ENCODE measurements at places on chromosomes 2 and 18.

DNA sequence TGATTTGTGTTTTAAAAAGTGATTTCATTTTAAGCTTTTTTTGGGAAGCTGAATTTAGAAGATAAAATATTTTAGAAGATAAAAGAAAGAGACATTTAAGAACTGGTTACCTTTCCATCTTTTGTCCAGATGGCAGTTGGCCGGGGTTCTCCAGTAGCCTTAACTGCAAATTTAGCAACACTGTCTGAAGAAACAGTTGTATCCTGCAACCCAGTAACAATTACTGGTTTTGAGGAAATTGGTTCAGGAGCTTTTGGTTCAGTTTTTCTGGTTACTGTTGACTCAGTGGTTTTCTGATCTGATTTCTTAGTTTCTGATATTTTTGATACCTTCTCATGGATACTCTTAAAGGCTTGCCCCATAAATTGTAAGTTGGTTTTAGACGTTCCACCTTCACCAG lies 49.9 kb downstream of the PLEKHA3 start:
- no peak for DNase-seq

- DNase-seq, result no peak
Measured at GRCh38 chr18:69088973-69089372, 291.1 kb downstream of the CCDC102B start.

DNA sequence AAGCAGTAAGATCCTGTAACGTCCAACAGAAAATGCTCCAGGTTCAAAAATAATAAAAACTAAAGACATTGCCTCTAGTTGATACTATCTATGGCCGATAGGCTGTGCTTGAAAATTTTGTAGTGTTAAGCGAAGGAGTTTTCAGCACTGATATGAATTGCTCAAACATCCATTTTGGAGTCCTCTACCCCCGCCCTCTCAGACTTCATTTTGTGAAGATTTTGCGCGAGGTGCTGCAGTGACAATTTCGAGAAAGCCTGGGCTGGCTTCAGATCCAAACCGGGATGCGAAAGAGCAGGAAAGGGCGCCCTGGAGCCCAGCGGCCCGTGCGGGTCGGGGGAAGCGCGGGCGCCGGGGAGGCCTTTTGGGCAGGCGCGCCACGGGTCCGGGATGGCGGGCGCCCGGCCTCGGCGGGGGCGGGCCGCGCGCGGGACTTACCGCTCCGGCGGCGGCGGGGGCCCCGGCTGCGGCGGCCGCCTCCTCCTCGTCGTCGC lies 1.8 kb downstream of the SP3 start:
- no peak for DNase-seq

- DNase-seq, result no peak
Measured at GRCh38 chr18:58755304-58756010, 84.2 kb downstream of the MALT1 start.

DNA sequence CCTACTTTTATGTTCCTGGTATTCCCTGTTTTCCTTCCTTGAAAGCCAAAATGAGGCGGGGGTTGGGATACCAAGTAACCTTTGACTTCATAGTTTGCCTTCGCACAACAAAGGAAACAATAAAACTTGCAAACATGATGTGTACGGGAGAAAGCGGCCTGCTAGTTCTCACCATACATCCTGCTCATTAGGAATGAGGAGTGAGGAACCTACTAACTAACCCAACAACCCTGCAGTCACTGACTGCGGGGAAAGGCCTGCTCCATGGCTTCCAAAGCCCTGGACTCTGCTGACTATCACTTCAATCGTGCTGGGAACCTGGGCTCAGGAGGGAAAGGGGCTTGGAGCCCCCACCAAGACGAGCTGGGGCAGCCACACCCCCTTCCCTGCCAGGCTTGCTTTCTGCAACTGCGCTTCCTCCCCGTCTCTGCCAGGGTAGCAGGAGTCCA lies 24.2 kb downstream of the RPL31 start:
- no peak for DNase-seq

- no peak for DNase-seq
Measured at GRCh38 chr2:138373993-138374408, 127.6 kb upstream of the SPOPL start.

GRCh38 chr2:108927936-108928659 lies 60.9 kb downstream of the EDAR start:
- DNase-seq, result no peak

Data from T-helper 2 cell treated with Interferon-gamma antibody and Interleukin-4, amounts not matched to agents 5 μg/mL and 100 μg/mL, for 36 hours (primary cell).